ENCODE measurements at places on chromosomes 7 and 10.

- no peak for DNase-seq
Observed at GRCh38 chr10:75430000-75430763, 1.2 kb upstream of the LRMDA start.

DNA sequence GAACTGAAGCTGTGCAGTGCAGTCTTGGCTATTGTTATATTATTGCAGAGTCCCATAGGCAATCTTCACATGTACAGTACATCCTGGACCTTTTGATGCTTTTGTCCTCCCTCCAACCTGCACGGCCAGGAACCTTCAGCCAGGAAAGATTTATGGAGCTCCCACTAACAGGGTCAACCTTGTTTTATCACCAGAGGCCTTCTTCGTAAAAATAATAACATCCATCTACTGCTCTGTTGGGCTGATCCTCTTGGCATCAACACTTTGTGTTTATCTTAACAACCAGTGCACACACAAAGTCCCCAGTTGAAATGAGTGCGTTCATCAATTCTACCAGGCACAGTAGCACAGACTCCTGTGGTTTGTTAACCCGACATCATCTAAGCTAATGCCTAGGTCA, 72.4 kb downstream of the AGMO start:
- no peak for DNase-seq

DNA sequence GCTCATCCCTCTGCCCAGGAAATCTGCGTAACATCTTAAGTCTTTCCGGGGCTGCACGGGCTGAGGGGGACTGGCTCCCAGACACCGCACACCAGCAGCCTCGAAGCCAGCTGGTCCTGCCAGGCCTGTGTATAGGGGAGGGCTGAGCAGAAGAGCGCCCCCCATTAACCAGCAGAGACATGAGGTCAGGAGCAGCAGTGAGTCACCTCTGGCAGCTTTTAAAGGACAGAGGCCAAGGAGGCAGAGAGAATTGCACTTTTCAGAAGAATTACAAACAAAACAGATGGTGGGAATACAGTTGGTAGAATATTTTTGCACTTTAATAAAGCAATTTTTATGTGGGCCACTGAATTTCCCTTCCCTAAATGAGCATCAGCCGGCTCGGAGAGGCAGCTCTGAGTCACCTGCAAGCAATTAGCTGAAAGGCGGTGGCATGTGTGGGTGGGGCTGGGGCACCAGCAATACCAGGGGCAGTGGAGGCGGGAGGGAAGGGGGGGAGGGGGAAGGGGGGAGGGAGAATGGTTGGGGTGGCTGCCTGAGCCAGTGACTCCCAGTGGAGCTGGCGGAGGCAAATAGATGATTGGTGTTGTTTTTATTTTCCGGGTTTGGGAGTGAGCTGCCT, 39.1 kb downstream of the GOLGA7B start:
- peak; percentile 38 for DNase-seq

GRCh38 chr10:1432161-1432560, 305.2 kb downstream of the ADARB2 start:
- DNase-seq, result no peak

- DNase-seq, result no peak
Observed at GRCh38 chr7:51034521-51035264, 252.0 kb upstream of the GRB10 start.

DNA sequence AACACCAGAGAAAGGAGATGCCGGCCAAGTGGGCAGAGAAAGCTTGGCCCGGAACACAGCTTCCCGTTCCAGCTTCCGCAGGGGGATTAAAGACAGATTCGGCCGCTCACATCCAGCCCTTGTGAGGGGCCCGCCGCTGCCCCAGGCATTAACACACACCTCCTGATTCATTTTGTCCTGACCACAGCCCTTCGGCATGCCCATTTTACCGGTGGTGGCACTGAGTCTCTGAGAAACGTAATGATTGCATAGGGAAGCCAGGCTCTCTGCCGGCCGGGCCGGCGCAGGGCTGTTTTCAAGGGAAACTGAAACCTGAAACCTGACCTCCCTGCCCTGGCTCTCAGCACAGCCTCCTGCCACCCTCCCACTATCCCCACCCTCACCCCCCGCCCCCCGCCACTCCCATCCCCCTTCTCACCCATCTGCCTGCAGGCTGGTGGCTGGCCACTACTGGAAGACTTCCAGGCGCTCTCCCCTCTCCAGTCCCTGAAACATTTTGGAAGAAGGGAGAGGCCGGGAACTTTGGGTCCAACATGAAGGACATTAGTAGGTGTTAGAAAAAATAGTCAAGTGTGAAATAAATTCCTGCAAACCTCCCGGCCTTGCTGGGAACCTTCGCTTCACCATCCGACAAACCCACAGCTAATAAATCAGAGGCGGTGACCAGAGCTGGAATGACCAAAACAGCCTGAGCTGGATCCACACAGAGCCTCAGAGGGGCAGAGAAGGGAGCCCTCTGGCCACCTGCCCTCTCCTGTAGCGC, 83.5 kb upstream of the CUX1 start:
- no peak for DNase-seq

DNA sequence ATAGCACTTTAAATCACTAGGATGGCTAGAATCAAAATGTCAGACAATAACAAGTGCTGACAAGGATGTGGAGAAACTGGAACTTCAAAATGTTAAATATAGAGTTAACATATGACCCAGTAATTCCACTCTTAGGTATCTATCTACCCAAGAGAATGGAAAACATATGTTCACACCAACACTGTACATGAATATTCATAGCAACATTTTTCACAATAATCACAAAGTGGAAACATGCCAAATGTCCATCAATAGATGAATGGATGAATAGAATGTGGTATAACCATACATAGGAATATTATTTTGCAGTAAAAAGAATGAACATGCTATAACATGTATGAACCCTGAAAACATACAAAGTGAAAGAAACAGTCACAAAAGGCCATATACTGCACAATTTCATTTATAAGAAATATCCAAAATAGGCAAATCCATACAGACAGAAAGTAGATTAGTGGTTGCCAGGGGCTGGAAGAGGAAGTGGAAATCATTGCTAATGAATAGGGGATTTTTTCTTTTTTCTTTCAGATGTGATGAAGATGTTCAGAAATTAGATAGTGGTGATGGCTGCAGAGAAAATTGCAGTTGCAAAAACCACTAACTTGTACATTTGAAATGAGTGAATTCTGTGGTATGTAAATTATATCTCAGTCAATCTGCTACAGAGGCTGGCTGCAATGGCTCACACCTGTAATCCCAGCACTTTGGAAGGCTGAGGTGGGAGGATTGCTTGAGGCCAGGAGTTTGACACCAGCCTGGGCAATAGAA, 93.0 kb downstream of the CPVL start:
- no peak for DNase-seq

- DNase-seq, result no peak
Observed at GRCh38 chr10:61931620-61932332, 30.3 kb downstream of the ARID5B start.

DNA sequence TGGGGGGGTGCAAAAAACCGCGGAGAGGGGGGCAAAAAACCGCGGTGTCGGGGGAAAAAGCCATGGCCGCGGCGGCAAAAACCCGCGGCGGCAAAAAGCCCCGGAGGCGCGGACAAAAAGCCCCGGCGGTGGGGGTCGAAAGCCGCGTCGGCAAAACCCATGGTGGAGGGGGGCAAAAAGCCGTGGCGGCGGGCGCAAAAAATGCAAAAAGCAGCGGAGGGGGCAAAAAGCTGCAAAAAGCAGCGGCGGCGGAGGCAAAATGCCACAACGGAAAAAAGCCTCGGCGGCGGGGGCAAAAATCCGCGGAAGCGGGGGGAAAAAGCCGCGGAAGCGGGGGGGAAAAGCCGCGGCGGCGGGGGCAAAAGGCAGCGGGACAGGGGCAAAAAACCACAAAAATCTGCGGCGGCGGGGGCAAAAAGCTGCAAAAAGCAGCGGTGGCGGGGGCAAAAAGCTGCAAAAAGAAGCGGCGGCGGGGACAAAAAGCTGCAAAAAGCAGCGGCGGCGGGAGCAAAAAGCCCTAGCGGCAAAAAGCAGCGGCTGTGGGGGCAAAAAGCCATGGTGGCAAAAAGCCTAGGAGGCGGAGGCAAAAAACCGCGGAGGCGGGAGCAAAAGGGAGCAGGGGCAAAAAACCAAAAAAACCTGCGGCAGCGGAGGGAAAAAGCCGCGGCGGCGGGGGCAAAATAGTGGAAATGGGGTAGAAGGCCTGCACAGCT, 418.9 kb downstream of the ZNF716 start:
- DNase-seq, result no peak

DNA sequence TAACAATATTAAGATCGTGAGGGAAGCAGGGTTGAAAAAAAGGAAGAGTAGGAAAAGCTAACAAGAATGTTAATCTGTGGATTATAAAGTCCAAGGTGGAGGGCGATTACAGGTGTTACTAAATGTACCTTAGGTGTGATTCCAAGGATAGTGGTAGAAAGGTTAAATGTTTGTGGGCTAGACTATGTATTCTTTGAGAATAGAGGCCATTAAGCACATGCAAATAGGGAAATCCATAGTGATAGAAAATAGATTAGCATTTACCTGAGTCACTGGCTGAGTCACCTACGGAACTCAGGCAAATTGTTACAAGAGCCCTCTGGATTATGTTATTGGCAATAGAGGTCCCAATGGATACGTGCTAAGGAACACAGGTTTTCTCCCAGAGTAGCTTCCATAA, 9.0 kb downstream of the MGAM2 start:
- no peak for DNase-seq

GRCh38 chr7:42426163-42426562, 189.2 kb upstream of the GLI3 start:
- no peak for DNase-seq

GRCh38 chr10:72595436-72595835, 30.4 kb downstream of the MICU1 start:
- no peak for DNase-seq

DNA sequence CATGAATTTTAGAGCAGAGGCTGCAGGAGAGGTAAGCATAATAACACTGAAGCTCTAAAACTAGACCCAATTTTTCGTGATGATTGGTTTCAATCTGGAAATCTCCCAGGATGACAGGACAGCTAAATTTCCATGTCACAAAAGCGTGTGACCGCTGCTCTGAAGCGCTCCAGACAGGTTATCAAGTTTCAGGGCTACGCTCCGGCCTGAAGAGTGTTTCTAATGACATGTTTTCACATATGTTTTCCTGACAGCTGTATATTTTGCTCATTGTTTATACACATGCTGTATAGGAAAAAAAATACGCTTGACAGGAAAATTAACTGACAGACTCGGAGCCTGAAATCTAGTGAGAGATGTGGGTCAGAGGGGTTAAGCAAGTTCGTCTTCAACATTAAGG, 219.8 kb upstream of the BMPER start:
- DNase-seq, result no peak

DNA sequence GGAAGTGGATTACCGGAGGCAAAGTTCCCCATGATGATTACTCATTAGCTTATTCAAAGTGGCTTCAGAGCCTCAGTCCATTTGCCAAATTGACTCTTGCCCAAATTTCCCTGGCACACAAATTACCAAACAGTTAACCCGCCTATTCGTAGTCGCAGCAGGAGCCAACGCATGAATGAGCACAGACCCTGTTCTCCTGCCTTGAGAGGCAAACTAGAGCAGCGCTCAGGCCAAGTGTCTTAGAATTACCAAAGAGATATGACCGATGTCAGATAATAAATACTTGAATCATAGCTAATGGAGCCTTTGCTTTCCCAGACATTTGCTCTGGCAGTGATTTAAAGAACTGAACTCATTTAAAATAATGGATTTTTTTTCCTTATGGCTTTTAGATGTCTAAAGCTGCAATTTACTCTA, 64.9 kb downstream of the CTTNBP2 start:
- DNase-seq, result no peak

DNA sequence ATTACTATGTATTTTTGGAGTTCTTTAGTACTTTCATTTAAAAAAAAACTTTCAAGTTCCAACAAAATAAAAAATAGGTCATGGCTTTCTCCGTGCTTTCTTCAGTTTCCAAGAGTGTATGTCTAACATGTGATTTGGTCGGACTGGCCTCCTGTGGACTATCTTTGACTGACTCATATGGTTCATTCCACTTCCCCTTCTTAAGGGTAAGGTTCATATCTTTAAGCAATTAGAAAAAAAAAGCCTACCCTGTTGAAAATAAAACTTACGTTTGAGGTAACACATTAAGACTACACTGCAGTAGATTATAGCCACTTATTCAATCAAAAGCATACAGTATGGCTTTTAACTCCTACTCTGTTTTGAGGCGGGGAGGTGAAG, 112.8 kb upstream of the AHR start:
- no peak for DNase-seq

GRCh38 chr10:88383276-88383675, 199.8 kb downstream of the RNLS start:
- no peak for DNase-seq

GRCh38 chr7:158595068-158595467, 7.4 kb upstream of the PTPRN2 start:
- DNase-seq, result no peak

- DNase-seq, result no peak
Observed at GRCh38 chr7:38007096-38007495, 86.7 kb downstream of the EPDR1 start.

DNA sequence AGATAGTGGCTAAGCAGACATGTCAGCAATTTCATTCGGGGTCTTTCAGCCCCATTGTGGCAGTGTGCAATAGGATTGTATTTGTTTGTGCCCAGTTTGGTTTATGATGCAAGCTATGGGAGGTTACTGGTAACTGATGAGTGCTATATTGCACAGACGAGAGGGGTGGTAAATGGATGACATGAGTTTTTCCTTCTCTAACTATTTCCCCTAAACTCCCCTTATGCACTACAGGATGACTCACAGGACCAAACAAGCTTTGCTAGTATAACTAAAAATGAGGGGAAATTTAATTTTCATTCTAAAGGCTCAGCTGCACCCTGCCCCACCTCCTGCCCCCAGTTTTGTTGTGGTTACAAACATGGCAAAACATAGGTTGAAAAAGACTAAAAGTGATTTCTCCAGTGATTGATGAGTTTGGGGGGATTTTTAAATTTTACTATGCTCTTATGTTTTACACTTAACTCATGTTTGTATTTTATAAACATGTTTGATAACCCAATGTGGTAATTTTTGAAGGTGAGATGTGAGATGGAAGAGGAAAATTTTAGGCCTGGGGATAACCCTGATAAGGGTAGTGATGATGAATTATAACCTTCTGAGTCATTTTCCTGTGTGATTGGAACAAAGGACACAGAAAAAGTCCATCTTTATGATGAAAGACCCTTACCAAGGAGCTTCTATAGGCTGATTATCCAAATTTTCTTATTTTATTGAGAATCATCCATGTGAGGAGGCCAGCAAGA, 60.8 kb upstream of the NAMPT start:
- no peak for DNase-seq

DNA sequence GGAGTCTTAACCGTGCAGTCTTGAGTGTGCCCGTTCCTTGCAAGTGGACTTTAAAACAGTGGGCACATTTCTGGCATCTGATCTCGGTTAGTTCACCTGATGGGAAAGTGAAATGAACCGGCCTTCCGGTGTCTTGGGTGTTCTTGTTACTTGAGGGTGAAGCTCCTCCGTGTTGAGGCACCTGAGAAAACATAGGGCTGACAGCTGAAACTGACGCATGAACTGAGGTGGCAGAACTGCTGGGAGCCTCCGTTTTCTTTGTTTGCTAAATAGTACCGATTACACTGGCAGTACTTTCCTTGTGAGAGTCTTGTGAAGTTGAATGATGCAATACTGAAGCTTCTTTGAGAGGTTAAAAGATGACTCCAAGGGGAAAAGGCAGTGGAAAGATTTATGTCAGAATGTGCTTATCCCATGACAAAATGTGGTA, 62.8 kb upstream of the SAMD8 start:
- DNase-seq, result no peak
